Caco-2 (cell line): ENCODE measurements at places on chromosomes 11 and 22.

GRCh38 chr11:132289590-132290256 is 919.3 kb downstream of the NTM start:
- no peaks in the 10 kb centered on the region for H3K36me3 ChIP-seq
- no peaks in the 10 kb centered on the region; the same call in 1 of the 2 replicates for H3K27me3 ChIP-seq
- no peak overlapping the region for H3K27ac ChIP-seq
- H3K4me3 ChIP-seq, result no peak overlapping the region

DNA sequence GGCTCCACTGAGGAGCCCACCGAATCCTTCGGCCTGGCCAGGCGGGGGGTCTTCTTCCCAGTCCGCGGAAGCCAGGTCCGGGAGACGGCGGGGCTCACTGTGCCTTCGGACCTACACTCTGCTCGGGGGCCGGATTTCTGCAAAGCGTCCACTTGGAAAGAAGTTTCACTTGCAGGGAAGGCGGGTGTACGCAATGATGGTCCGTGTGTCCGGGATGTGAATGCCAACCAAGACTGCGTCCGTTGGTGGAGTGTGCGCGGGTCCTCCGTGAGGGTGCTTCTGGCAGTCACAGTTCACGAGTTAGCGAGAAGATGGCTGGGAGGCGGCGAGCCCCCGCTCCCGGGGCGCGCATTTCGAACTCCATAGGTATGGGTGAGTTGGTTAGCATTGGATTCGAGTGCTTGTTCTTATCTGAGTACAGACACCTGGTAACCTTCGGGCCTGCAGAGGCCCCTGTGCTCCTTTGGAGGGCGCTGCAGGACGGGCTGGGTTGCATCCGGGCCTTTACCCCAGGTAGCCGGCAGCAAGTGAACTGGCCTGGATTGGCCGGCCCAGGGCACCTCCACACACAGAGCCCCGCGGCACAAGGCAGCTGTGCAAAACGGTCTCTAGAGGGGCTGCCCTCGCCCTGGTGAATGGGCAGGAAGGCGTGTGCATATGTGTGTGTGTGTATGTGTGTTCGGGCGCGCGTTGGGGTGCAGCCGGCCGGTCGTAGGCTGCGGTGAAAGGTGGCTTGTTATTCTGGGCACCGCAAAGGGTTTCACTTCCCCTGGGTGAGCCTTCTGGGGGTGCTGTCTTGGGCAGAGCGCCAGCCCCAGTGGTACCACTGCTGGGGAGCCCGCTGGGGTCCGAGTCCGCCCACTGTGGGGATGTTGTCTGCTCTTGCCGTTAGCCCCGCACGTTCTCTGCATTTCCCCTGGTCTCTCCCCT is 13.3 kb upstream of the CYP2R1 start:
- H3K36me3 ChIP-seq, result no peaks in the 10 kb centered on the region
- DNase-seq, result no peak
- no peak overlapping the region for H3K4me3 ChIP-seq
- peaks cover 6% of the 10 kb centered on the region; the same call in 1 of the 2 replicates for H3K4me1 ChIP-seq
- no peaks in the 10 kb centered on the region for H3K27me3 ChIP-seq

DNA sequence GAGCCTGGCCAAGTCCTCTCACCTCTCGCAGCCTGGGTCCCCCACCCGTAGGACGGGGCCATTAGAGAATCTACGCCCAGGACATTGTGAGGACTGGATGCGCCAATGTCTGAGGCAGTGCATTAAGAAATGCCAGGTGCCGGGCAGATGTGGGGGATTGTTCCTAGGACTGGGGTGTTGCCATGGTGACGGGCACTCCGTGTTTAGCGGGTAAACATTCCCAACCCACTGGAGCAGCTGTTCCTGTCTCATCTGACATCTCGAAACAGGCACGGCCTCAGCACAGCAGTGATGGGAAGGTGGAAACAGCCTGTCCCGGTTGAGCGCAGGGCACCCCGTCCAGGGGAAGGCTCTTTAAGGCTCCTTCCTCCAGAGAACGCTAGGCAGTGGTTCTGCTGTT is 99.6 kb upstream of the RTL6 start:
- no peak for DNase-seq
- H3K4me3 ChIP-seq, result no peak overlapping the region
- H3K4me1 ChIP-seq, result no peaks in the 10 kb centered on the region

GRCh38 chr11:119091966-119092879 is 7.5 kb downstream of the HMBS start:
- no peak overlapping the region for H3K4me3 ChIP-seq
- H3K4me1 ChIP-seq, result peaks cover 15% of the 10 kb centered on the region
- H3K36me3 ChIP-seq, result peaks cover 9% of the 10 kb centered on the region
- no peak for DNase-seq

GRCh38 chr11:72309074-72309598 is 65.2 kb upstream of the PHOX2A start:
- no peak for DNase-seq
- no peaks in the 10 kb centered on the region for H3K36me3 ChIP-seq
- H3K4me3 ChIP-seq, result no peak overlapping the region
